ENCODE measurements at places on chromosomes 4 and X.

GRCh38 chr4:76784237-76784636 is 113.7 kb downstream of the SOWAHB start:
- no peak for DNase-seq

- DNase-seq, result no peak
Measured at GRCh38 chrX:131747173-131747572, 203.3 kb downstream of the OR13H1 start.

DNA sequence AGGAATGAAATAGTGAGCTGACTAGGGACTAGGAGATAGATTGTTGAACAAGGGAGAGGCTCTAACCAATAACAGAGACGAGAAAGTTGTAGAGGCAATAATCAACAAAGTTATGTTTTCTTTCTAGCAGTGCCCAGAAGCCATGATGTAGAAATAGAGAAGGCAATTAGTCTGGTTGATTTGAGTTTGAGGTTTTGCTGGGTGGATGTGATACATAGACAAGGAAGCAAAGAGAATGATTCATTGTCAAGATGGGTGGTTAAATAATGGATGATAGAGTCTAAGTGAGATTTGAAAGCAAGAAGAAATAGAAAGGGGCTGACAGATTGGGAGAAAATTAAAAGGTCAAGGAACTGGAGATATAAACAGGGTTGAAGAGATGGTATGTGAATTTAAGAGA is 11.2 kb downstream of the RBM41 start:
- DNase-seq, result no peak

DNA sequence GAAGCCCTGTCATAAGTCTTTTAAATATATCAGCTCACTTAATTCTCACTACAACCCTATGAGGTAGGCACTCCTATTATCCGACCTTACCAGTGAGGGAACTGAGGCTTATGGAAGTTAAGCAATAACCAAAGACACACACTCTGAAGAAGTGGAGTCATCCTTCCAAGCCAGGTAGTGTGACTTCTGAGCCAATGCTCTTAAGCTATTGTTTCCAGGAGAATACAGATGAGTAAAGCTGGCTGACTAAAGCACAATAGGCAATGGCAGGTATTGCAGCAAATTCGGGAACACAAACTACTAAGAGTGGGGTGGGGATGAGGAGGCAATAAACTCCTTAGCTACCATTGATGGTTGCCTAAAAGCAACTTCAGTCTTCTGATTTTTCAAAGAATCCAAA is 81.8 kb upstream of the KIT start:
- DNase-seq, result no peak

GRCh38 chr4:144723471-144723870 is 77.5 kb downstream of the HHIP start:
- DNase-seq, result no peak

GRCh38 chrX:15834053-15834452 is 20.6 kb downstream of the AP1S2 start:
- DNase-seq, result no peak

DNA sequence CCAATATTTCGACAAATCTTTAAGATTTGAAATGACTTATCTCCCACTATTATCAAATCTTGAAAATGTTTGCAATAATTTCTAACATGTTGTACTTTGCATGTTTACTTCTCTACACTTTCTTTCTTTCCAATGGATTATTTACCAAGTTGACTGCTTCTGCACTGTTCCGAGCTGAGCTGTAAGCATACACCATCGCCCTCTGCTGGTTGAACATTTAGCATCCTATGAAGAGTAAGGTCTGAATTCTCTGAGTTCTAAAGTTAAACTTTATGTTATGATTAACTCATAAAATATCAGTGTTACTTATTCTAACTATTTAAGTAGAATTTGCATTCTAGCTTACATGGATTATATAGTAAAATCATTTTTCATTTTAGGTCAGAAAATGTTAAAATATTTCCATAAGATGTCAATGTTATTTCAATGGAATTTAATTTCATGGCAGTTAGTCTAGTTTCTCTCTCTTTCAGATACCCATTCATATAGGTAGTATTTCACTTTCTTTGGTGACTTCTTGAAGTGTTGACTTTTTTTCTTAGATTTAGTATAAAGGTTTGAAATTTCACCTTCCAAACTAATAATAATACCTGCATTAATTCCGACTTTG is 137.4 kb downstream of the DKK2 start:
- DNase-seq, result no peak

Measured in activated CD8-positive, alpha-beta memory T cell treated with anti-CD3 and anti-CD28 coated beads for 1 hour (primary cell).